Stomach (tissue), 19 donors: ENCODE measurements at places on chromosomes 2 and 18. TPM values are rescaled to one million over a fixed set of nuclear protein-coding genes. Genes with fewer than 3 reads are reported as not detected.

Gene FHOD3
- total RNA-seq, result 7.5 TPM

DNA sequence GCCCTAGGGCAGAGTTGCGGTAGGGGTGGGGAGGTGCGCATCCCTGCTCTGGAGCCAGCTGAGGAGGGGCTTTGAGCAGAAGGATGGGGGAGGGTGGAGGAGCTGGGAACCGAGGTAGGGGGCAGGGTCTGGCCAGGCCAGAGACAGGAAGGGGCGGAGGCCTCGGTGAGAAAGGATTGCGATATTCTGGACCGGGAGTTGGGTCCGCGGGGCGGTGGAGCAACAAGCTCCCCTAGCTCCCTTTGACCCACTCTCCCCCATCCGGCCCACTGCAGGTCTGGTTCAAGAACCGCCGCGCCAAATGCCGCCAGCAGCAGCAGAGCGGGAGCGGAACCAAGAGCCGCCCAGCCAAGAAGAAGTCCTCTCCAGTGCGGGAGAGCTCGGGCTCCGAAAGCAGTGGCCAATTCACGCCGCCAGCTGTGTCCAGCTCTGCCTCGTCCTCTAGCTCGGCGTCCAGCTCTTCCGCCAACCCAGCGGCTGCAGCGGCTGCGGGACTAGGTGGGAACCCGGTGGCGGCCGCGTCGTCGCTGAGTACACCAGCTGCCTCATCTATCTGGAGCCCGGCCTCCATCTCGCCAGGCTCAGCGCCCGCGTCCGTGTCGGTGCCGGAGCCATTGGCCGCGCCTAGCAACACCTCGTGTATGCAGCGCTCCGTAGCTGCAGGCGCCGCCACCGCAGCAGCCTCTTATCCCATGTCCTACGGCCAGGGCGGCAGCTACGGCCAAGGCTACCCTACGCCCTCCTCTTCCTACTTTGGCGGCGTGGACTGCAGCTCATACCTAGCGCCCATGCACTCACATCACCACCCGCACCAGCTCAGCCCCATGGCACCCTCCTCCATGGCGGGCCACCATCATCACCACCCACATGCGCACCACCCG is 4.8 kb downstream of the OTX1 start:
- DNase-seq, result no peak

DNA sequence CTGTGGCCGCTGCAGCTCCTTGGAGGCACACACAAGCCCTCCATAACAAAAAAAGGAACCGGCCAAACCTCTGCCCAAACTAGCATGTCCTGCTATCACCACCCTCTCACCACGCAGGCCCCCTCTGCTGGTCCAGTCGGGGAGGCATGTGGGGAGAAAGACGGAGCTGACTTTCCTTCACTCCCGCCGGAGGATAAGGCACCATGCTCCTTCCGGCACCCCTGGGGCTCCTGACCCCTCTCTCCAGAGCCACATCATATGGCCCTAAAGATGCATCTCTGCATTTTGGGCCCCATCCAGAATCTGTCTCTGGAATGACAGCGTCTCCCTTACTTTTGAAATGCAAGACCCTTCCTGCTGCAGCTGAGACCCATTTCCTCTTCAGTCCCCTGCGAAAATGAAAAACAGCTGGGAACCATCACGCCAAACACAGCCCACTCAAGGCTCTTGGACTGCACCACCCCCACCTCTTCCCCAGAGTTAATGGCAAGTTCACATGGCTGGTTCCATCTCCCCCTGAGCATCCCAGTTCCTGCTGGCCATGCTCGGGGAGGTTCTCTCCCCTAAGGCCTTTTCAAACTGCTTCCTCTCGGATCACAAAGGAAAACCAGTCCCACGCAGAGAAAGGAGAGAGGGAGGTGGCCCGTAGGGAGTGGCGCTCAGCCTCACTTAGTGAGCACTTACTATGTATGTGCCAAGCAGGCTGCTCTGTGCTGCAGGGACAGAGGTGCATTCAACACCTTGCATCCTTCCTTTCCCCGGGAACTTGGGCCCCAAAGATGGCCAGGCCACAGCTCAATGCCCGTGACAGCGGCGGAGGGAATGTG is 35.2 kb upstream of the MLPH start:
- no peak for DNase-seq

DNA sequence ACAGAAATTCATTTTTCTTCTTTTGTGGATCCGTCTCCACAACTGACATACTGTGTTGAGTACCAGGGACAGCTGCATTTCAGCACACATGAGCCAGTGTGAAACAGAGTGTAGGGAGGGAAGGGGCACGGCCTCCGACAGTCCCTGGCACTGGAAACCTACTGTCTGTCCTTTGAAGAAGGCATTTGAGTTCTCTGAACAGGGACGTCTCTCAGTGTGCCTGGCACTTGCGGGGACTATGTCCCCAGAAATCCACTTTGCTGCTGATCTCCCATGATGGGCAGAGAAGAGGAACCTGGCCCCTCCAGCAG is 48.1 kb downstream of the PLB1 start:
- DNase-seq, result no peak

Gene KCNS3
- 20.4 TPM for total RNA-seq

Gene CHAC2
- total RNA-seq, result not detected

DNA sequence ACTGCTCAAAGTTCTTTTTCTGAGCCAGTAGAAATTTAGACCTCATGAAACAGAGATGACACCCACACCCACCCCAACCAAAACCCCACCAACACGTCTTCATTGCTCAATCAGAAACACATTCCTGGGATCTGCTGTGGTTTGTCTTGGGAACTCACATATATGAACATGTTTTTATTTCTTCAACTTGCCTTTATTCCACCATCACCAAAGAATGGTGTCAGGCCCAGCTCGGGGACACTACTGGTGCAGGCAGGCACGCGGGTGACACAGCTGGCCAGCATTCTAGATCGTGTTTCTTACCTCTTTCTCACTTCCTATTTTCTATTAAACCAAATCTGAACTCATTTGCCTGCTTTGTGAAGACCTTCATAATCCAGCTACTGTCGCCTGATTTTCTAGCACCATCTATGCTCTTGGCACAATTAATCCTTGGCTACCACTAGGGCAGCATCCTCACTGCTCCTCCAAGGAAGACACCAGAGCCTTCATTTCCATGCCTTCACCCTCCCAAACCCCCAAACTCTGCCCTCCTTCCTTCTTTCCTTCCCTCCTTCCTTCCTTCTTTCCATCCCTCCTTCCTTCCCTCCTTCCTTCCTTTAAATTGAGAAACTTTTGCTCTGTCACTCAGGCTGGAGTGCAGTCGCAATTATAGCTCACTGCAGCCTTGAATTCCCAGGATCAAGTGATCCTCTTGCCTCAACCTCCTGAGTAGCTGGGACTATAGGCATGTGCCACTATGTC is 157.1 kb downstream of the BCL2 start:
- no peak for DNase-seq

- no peak for DNase-seq
Measured at GRCh38 chr18:31040686-31041270, 1.8 kb downstream of the DSC3 start.

DNA sequence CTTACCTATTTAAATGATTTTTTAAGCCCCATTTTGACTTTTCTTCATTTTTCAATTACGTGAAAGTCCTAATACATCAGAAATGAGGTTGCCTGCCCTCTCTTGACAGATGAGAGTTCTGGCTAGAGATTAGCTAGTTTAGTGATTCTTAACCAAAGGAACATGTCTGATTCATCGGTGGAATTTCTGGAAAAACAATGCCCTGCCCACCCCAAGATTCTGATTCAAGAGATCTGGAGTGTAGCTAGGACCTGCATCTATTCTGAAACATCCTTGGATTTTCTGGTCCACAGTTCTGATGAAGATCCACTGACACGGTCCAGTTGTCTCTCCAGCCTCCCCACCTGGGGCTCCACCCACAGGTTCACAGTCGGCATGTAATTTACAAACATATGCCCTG is 111.2 kb downstream of the KLF7 start:
- no peak for DNase-seq

- no peak for DNase-seq
Measured at GRCh38 chr2:138329591-138329990, 172.0 kb upstream of the SPOPL start.

Gene ITPRIPL1
- total RNA-seq, result 0.29 TPM

- DNase-seq, result no peak
Measured at GRCh38 chr18:79625924-79626561, 53.6 kb upstream of the CTDP1 start.

Gene EPAS1
- 152 TPM for total RNA-seq

Gene ARHGAP28
- total RNA-seq, result 2.7 TPM
